ENCODE measurements at places on chromosomes 6 and 20. TPM values are rescaled to one million over a fixed set of nuclear protein-coding genes. Genes with fewer than 3 reads are reported as not detected.

GRCh38 chr6:120966321-120966720, 368.0 kb downstream of the TBC1D32 start:
- DNase-seq, result no peak

GRCh38 chr20:6265204-6265904, 142.5 kb upstream of the FERMT1 start:
- DNase-seq, result no peak

GRCh38 chr6:35473075-35473849, 5.1 kb downstream of the RPL10A start:
- DNase-seq, result no peak

Gene ADAT2
- 19.1 TPM for total RNA-seq

Gene TSPO2
- total RNA-seq, result not detected

Gene TNFRSF6B
- not detected for total RNA-seq
